ENCODE measurements at places on chromosomes 5 and 9.

DNA sequence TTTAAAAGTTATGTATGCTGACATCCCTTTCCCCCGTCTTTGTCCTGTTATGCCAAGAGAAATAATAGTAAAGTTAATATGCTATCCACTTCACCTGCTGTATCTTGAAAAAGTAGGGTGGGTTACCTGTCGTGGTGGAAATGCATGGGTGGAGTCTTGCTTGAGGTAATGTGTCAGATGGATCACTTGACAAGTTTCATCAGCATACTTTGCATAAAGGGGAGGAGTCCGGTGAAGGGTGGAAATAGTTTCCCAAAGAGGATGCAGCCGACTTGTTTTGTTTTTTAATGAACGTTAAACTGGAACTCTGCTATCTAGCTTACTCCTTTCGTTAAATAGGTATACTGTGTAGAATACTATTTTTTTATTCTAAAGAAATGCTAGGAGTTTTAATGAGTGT, 9.0 kb upstream of the DMRT3 start:
- DNase-seq: no peak

- no peak for DNase-seq
These were observed 343.2 kb downstream of the SEMA5A start for GRCh38 chr5:9202636-9203035.

- no peak for DNase-seq
These were observed 170.7 kb upstream of the SPRY4 start for GRCh38 chr5:142495531-142495930.

DNA sequence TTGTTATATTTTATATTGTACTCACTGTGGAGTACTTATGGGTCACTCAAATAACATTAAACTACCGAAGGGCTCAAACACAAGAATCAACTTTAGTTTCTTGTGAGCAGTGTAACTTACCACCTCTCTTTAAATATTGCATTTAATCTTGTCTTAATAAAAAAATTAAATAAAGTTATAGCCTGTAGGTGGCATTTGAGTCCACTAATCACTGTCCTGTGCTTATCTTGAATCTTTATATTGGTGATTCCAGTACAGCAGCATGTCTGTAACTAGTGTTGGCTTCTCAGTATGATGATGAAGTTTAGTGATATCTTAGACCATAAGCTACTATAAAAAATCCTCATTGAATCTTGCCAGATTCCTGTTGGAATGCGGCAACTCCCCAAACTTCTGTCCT, 313.8 kb downstream of the FAM170A start:
- DNase-seq: no peak

DNA sequence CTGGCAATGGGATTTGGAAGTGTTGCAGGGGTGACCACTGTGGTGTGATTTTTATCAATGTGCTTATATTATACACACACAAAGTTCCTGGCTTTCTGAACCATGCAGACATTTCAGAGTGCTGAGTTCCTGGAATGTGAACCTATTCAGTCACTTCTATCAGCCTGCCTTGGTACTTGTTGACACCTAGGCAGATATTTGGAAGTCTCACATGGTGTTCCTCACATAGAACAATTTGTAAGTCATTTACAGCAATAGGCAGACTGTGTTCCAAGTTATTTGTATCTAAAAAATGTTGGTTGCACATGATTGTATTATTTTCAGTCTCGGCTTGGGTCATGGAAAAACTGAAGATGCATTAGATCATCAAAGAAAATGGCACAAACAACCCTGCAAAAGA, 182.2 kb downstream of the SREK1 start:
- no peak for DNase-seq

GRCh38 chr5:67435032-67435431, 238.4 kb upstream of the CD180 start:
- DNase-seq: no peak

GRCh38 chr9:88418715-88419540, 30.7 kb downstream of the SPIN1 start:
- no peak for DNase-seq

DNA sequence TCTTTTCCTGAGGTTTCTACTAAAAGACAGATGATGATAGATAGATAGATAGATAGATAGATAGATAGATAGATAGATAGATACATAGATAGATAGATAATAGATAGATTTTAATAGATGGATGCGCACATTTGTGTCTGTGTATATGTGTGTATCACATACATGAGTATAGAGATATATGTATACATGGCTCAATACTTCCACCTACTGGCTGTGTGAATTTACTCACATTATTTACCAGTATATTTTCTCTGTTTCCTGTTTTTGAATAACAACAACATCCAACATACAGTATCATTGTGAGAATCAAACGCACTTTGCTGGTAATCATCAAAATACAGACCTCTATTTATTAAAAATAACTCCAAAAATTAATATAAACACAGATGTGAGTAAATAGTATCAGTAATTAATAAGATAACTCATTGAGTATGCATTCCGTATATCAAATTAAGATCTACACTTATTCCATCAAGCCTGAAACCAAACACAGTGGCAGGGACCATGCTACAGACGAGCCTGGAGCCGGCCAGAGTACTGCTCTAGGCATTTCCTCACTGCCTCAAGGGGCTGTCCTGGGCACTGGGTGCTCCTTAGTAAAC, 338.0 kb downstream of the SEMA5A start:
- DNase-seq: peak; percentile 37

DNA sequence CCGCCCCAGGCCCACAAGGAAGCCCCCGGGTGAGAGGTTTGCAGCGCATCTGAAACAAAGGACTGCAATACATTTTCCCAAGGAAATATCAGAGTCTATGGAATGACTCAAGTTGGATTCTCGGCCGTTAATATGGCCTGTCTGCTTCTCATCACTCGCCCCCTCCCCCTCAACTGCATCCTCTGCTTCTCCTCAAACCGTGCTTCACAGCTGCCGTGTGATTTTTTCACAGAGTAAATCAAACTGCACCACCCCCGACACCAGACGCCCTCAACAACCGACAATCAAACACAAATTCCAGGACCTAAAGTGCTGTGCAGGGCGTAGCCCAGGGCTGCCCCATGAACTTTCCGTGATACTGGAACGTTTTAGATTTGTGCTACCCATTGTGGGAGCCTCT, 176.9 kb downstream of the ROR2 start:
- DNase-seq: no peak

DNA sequence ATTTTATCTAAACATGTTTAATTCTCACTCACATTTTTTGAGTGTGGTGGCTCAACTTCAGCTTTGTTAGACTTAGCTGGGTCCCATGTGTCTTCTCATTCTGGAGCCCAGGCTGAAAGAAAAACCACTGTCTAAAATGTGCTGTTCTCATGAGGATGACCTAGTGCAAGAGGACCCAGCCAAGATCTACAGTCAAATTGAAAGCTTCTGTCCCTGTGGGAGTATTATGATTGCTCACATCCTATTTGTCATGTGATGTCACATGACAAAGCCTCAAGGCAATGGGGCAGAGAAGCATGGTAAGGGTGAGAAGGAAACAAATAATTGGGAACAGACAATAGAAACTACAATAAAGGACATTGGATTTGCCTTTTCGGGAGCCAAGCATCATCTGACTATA, 113.4 kb upstream of the ASTN2 start:
- DNase-seq: no peak

DNA sequence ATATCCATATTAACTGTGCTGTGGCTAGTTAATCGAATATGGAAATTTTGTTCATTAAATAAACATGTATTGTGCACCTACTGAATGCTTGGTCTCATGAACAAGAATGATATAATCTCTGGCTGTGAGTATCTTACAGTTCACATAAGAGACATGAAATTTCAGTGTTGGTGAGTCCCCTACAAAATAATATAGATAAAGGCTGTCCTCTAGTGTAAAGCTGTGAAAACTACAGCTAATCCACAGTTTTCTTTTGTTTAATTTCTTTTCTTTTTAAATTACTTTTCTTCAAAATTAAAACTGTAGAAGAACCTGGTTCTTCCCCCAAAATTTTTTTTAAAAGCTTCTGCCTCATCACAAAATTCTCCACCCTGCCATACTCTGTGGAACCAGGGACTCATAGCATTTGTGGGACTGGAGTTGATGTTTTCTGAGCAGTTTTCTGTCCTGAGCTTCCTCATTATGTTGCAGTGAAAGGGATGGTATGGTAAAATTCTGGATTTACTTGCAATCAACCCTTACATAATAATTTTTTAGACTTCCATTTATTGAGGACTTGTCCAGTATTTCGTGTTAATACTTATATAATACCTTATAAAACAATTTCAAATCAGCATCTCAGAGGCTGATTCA, 135.0 kb downstream of the STK32A start:
- peak; percentile 1 for DNase-seq

GRCh38 chr5:36682499-36682898, 76.1 kb downstream of the SLC1A3 start:
- DNase-seq: no peak

- DNase-seq: no peak
These were observed 168.0 kb downstream of the TAF11L14 start for GRCh38 chr5:17802256-17802655.

GRCh38 chr5:18987101-18987500, 1000.9 kb downstream of the CDH18 start:
- no peak for DNase-seq

GRCh38 chr9:95030344-95030743, 287.2 kb downstream of the FANCC start:
- no peak for DNase-seq

DNA sequence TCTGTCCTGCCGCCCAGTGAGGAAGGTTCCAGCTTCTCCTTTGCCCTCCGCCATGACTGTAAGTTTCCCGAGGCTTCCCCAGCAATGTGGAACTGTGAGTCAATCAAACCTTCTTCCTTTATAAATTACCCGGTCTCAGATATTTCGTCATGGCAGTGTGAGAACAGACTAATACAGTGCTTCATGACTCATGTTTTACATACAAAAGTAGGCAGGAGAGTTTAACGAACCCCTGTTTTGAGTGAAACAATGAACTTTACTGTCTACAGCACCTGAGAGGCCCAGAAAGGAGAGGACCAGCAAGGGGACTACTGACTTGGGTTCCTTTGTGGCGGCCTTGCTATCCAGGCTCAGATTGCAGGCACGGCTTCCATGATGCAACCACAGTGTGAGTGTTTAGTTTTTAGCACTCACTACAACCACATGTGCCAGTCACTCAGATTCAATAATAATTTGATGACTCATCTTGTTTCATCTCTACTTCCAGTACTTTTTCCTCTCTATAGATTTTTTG, 139.1 kb upstream of the CLINT1 start:
- DNase-seq: no peak

DNA sequence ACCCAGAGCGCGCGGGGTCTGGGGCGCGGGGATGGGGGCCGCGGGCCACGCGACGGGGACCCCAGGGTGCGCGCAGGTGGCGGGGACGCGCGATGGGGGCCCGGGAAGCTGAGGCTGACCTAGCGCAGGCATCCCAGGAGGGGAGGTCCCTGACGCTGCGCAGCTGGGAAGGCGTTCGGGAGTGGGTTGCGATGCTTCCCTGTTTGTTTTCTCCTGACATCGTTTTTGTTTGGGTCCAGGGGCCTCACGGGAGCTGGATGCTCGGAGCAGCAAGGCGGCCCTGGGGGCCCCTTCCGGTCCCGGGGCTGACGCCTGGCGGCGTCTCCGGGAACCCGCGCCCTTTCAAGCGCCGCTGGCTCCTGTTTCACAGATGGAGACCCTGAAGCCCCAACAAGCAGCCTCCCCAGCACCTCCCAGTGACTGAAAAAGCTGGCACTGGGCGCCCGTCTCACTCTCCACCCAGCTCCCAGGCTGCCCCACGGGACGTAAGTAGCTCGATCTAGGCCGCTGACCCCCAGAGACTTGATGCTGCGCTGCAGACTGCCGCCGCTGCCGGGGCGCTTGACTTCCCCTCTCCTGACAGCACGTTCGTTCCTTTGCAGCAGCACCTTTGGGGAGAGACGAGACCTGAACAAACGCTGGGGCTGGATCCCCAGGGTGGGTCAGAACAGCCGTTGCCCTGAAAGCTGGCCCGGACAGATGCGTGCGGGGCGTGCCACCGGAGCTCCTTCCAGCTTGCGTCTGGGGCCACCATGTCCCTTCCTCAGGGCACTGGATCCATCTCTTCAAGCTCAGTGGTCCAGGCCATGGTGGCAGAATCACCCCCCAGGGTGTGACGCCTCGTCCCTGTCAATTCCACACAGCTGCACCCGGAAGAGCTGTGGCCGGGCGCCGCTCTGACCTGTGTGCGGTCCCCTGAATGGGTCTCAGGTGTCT, 593 bp downstream of the BRD3OS start:
- DNase-seq: peak; percentile 16

DNA sequence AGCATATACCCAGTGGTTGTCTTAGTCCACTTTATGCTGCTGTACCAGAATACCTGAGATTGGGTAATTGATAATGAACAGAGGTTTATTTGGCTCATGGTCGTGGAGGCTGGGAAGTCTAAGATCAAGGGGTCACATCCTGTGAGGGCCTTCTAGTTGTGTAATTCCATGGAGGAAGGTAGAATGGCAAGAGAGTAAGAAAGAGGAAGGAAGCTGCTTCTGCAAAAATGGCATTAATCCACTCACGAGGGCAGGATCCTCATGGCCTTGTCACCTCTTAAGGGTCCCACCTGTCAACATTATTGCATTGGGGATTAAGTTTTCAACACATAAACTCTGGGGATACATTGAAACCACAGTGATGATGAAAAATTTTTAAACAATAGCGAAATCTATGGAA, 17.0 kb downstream of the BTNL8 start:
- no peak for DNase-seq

GRCh38 chr5:120882038-120882775, 418.1 kb downstream of the PRR16 start:
- no peak for DNase-seq

- DNase-seq: no peak
These were observed 131.7 kb downstream of the BARX1 start for GRCh38 chr9:93823245-93824072.

DNA sequence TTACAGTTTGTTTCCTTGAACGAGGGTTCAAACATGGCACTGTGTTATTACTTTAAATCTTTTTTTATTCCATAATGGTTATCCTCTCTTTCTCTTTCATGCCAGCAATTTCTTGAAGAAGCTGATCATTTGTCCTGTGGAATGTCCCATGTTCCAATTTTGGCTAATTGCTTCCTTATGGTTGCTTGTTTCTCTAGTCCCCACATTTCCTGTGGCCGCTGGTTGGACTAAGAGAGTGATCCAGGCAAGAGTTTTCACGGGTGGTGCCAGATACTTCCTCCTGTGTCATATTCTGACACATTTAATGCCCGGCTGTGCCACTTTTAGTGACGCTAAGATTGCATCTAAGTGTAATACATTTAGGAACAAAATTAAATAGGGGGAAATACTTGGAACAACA, 83.8 kb upstream of the FAM169A start:
- DNase-seq: no peak

DNA sequence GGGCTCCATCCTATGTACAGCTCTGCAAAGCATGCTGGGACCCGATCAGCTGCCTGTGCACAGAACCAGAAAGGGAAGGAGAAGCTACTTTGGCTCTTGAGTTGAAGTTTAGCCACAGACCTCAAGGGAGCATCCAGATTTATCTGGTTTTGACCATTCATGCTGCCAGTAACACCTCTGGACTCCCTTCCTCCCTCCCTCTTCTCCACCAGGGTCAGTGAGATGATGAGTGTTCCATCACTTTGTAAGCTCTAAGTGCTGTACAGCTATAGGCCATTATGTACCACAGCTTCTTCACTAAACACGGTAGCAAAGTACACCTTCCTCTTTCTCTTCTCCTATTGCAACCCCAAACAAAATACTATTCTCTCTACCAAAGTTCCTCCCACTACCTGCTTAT, 77.9 kb downstream of the GLIS3 start:
- DNase-seq: no peak

GRCh38 chr5:15579193-15579990, 79.4 kb downstream of the FBXL7 start:
- DNase-seq: no peak

Data from DMS79 treated with DMSO at 0.1 percent for 48 hours (cell line).